ENCODE measurements at places on chromosomes 2 and 18.

GRCh38 chr18:59697236-59697932, at the start of gene CCBE1:
CCBE1 (minus strand) TSS chr18:59697423.
- DNase-seq: peak; percentile 45

GRCh38 chr2:7977981-7978380, 703.9 kb upstream of the ID2 start:
- DNase-seq: no peak

GRCh38 chr18:12883372-12883683, 709 bp downstream of the PTPN2 start:
- peak; percentile 31 for DNase-seq

- no peak for DNase-seq
These were observed 144.0 kb downstream of the LDLRAD4 start for GRCh38 chr18:13362607-13363006.

DNA sequence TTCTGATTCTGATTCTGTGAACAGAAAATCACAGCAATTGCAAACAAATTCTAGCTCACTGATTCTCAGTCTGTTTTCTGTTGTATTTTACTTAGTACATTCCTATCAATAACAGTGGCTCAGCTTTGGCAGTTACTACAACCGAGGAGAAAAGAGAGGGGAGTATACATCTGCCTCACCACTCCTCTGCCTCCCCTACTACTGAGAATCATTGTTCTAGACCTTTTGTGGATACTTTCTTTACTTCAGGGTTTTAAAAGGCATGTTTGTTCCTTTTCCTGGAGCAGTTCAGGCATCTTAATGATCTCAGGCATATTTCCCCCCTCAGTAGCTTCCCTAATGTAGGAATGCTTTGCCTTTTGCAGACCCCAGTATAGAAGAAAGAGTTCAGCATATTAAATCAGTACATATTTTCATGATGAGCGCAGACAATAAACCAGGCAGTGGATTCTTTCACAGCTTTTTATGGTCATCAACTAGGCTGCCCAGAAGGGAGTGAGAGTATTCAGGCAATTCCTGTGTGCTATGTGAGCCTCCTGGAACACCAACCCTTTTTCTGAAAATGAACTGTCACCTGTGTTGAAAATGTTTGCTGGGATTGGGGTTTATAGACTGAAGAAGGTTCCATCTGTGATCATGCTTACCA, 10.3 kb downstream of the STAMBP start:
- DNase-seq: no peak

GRCh38 chr2:31318361-31319336, 84.7 kb downstream of the EHD3 start:
- DNase-seq: peak; percentile 80

DNA sequence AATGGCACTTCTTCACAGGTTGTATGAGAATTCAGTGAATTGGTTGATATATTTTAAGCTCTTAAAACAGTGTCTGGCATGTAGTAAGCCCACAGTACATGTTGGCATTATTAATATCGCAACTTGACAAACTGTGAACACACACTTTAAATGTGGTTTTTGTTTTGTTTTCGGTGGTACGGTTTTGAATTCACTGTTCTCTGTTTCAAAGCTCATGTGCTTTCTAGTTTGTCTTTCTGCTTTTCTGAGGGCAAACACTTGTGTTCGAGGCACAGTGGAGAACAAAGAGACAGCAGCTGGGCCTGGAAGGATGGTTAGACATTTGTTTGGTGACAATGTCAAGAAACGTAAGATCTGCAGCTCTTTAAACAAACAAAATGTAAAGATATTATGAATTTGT, 276.5 kb upstream of the MC4R start:
- no peak for DNase-seq

- DNase-seq: no peak
These were observed 156.4 kb downstream of the SEPTIN10 start for GRCh38 chr2:109457366-109457765.

- no peak for DNase-seq
These were observed 33.4 kb downstream of the SFXN5 start for GRCh38 chr2:73037947-73038585.

DNA sequence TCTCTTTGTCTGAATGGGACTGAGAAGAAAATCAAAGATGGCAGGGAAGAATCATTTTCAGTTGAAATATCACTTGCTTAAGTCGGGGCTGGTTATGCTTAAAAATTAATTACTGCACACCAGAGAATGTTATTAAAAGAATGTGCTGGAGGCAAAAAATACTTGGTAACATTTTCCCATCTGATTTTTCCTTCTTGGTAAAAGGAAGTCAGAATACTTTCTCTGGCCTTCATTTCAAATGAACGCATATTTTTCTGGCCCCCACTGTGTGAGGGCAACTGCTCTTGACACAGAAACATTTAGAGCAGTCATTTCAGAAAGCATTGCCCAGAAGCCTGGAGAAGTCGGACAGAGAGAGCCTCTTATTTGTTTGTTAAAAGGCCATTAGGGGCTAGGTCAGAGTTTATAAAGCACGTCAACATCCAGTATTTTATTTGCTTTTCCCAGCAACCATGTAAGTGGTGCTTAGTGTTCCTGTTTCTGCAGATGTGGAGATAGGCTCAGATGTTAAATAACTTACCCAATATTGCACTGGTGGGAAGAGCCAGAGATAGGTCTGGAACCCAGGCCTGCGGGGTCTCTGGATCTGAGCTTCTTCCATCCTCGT, 32.9 kb upstream of the LYPD6B start:
- no peak for DNase-seq

DNA sequence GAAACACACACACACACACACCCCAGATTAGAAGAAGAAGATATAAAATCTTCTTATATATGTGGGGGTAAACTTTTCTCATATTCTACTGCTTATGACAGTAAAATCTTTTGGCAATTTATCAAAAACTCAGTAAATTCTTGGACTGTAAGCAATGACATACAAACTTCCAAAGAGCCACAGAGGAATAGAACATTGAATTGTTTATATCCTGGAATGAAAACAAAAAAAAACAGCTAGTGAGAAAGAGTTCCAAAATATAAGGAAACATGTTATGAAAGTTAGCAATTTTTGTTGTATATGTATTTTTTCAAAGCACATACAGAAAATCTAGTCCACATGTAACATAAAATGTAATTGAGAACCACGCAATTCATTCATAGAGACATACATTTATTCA, 764.9 kb downstream of the DSC3 start:
- DNase-seq: no peak

GRCh38 chr2:193141-193671, 70.6 kb downstream of the SH3YL1 start:
- no peak for DNase-seq

DNA sequence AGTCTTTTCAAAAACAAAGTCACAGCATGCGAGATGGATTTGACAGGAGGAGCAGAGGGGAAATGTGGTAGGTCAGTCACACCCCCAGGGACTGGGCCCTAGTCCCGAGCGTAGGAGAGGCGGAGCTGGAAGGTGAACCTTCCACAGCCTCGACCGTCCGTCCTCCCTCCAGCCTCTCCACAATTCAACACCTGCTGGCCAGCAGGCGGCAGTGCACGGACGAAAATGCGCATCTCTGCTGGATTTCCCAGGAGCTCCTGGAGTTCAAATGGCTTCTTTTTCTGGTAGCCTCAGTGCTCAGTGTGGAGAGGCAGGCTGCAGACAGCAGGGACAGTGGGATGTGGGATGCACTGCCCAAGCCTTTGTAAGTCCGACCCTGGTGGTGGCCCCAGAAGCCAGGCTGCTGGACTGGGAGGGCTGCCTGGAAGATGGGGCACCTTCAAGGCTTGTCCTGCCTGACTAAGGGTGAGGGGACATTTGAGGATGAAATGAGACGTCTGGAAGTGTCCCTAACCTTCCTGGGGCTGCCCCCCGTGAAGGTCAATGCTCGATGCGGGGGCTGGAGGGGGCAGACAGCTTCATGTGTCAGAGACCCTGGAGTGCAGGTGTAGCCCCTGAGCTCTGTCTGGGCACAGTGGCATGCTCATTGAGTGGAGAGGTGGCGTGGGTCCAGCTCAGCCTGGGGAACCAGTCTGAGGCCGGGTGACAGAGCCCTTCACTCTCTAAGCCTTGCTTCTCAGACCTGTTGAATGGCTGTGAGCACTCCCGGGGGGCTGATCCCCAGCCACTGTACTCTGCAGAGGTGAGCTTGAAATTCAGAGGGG, 189.5 kb downstream of the TFCP2L1 start:
- DNase-seq: peak; percentile 68

GRCh38 chr2:69703189-69703588, 38.7 kb upstream of the ANXA4 start:
- peak; percentile 60 for DNase-seq

GRCh38 chr2:285531-285930, 2.4 kb downstream of the ALKAL2 start:
- no peak for DNase-seq

DNA sequence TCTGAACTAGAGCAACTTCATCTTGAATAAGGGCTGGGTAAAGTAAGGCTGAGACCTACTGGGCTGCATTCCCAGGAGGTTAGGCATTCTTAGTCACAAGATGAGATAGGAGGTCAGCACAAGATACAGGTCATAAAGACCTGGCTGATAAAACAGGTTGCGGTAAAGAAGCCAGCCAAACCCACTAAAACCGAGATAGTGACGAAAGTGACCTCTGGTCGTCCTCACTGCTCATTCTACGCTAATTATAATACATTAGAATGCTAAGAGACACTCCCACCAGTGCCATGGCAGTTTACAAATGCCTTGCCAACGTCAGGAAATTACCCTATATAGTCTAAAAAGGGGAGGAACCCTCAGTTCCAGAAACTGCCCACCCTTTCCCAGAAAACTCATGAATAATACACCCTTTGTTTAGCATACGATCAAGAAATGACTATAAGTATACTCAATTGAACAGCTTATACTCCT, 109.1 kb downstream of the FIGN start:
- no peak for DNase-seq

DNA sequence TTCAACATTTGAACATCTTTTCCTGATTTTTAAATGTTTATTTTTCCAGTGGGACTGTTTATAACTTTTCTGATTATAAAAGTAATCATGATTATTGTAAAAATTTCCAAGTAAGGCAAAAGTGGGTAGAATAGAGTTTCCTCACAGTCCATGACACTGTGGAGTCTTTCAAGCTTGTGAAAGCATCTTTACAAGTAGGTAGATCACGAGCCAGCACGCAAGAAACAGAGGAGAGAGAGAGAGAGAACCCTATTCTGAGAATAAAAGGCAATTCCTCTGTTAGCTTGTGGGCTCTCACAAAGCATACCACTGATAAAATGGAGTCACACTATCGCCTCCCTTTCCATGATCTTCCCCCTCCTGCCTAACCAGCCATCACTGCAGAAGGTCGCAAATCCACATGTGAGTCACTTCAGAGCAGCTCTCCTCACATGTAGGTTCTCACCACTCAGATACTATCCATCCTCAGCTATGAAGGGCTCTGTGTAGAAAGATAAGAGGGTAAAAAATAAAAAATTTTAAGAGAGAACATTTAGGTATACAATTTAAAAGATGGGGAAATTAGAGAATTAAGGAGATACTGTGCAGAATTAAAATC, 40.3 kb downstream of the AAK1 start:
- peak; percentile 60 for DNase-seq

DNA sequence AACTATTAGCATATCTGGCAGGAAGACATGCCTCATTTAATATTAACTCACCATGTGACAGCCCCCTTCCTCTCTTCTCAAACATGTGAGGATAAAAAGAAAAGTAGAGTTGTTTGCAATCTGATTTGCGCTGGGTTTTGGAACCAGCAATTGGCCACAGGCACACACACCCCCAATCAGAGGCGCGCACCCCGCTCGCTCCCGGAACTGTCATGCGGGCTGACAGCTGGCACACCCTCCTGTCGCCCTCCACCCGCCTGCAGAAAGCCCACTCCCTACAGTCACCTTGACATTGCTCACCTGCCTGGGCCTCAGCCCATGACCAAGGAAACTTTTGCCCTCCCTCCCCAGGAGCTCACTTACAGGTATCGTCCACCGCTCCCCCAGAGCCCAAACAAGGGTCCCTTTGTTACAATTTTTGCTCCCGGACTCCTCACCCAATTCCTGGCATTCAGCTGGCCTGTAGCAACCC, 1.1 kb downstream of the COBLL1 start:
- DNase-seq: peak; percentile 71

DNA sequence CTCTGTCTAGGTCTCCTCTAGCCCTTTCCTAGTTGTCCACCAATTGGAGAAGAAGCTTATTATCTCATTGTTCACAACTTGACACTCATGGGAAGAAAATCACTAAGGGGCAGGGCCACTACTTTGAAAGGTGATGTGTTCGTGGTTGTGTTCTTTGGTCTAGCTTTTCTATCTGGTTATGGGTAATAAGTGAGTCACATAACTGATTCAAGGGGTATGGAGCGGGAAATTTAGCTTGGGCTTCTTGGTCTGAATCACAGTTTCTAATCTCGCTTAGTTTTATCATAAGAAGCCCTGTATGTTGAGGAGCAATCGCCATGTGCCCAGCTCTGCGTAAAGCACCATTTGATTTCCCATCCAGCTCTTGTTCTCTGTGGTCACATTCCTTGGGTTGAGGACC, 18.7 kb upstream of the DYTN start:
- no peak for DNase-seq

DNA sequence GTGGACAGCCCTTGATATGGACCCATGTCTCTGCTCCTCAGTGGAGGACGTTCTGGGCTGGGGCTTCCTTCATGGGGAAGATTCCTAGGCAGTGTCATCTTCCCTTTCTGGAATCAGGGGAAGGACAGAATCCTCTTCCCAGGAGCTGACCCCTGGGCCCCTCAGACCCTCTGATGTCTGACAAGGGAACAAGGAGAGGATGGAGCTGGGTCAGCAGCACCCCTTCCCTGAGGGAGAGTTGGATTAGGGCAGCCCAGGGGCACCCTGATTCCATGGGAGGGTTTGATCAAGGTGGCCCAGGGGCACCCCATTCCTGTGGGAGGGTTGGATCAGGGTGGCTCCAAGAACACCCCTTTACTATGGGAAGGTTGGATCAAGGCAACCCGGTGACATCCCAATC, 86.5 kb downstream of the ACKR3 start:
- DNase-seq: no peak

- peak; percentile 95 for DNase-seq
These were observed 15.2 kb downstream of the AFG3L2 start for GRCh38 chr18:12361770-12362378.

GRCh38 chr2:112001942-112002341, 53.1 kb upstream of the TMEM87B start:
- no peak for DNase-seq

DNA sequence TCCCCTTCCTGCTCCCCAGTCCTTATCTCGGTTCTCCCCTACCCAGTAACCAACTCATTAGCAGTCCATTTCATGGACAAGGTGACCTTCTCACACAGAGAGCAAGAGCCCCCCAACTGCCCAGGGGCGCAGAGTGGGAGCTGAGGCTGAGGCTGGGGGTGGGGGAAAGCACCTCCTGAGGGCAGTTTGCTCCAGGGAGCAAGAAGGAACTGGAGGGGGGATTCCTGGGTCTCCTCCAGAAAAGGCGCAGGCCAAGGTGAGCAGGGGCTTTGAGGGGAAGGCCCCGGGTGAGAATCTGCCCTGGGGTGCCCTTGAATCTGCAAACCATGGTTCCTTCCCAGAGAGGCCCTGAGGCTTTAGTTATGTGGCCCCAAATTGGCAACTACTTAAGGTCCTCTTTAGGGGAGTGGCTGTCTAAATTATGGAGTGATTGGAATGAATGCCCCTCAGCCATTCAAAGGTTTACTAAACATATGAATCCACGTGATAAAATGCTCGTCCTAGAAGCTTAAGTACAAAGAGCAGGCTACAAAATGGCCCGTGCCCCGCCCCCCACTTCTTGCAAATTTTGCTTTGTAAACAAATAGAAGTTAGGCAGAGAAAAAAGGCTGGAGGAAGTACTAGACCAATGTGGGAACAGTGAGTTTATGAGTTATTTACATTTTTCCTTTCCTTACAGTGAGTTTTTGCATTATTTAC, 123.5 kb upstream of the HS6ST1 start:
- peak; percentile 84 for DNase-seq

Data from hematopoietic multipotent progenitor cell treated with erythropoietin and hydrocortisone succinate and interleukin-3 and kit ligand, for 6 days (in vitro differentiated cells).